M059J (cell line): ENCODE measurements at places on chromosomes 4 and X. TPM values are rescaled to one million over a fixed set of nuclear protein-coding genes. Genes with fewer than 3 reads are reported as not detected.

TRO gene
- 10.6 and 18.7 TPM in 2 replicates for total RNA-seq

OPN1MW3 gene
- total RNA-seq, result not detected in 2 replicates

CCDC160 gene
- total RNA-seq, result not detected in 2 replicates

PPARGC1A gene
- 3.6 and 5.4 TPM in 2 replicates for total RNA-seq

PLAC8 gene
- 122 and 240 TPM in 2 replicates for total RNA-seq

WDFY3 gene
- 12.2 and 20.9 TPM in 2 replicates for total RNA-seq

FAAH2 gene
- 0.17 and 0.69 TPM in 2 replicates for total RNA-seq

HERC5 gene
- 44.4 and 59.8 TPM in 2 replicates for total RNA-seq

GRCh38 chr4:110632506-110633357 is 9.9 kb upstream of the PITX2 start:
- DNase-seq, result no peak

- DNase-seq, result no peak
Measured at GRCh38 chr4:188432328-188432727, 293.1 kb downstream of the TRIML1 start.

DNA sequence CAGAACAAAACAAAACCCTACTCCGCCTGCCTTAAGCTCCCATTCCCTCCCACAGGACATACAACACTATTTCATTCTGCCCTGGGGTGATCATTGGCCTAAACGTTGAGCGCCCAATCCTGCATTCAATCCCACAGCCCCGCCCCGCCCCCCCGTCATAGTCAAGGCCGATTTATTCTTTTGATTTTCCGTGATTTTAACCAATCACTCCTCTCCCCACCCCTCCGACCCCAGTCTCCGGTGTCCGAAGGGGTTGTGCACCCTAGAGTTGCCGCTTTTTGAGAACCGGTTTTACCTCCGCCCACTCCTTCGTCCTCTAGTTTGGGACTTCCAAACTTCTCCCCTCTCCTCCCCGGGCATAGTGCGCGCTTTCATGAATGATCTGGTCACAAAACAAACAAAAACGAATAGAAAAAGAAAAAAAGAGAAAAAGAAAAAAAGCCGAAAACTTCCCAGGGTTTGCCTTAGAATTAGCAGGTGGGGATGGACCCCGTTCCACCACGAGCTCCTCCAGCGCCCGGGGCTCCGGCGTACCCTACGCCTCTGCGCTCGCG is 446 bp upstream of the UBE2A start:
- peak; percentile 71 for DNase-seq

DNA sequence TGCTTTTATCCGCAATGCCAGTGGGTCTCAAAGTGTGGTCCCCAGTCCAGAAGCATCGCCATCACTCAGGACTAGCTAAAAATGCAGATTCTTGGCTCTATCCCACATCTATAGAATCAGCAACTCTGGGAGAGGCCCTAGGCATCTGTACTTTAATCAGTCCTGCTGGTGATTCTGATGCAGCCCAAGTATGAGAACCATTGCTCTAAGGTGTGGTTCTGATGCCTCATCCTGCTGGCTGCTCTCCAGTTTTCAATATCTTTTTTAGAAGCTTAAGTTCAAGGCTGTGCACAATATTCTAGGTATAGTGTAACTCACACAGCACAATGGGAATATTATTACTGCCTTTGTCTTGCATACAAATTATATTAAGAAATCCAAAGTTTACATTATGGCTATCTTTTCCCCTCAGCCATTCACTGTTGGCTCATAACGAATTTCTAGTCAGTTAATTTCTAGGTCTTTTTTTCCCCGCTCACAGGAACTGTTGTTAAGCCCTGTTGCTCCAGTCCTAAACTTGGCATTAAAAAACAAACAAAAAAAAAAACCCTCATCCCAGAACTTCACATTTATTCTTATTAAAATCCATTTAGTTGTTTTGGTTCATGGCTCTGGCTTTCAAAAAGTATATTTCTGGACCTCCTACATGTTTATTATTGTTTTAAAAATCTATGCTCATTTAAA is 109.1 kb downstream of the PHEX start:
- DNase-seq, result peak; percentile 8

DNA sequence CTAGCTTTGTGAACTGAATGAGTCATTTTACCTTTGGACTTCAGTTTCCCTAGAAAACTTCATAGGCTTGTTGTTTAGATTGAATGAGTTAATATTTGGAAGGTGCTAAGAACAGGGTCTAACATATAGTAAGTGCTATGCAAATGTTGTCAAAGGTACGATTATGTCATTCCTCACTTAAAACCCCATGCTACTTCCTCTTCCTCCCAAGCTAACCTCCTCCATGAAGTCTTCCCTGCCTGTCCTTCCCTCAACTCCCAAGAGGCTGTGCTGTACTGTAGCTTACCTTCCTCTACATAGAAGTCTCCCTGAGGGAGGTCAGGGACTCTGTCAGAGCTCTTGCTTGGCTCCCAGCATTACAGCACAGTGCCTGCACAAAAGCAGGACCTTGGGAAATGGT is 103.4 kb upstream of the PJA1 start:
- no peak for DNase-seq

DNA sequence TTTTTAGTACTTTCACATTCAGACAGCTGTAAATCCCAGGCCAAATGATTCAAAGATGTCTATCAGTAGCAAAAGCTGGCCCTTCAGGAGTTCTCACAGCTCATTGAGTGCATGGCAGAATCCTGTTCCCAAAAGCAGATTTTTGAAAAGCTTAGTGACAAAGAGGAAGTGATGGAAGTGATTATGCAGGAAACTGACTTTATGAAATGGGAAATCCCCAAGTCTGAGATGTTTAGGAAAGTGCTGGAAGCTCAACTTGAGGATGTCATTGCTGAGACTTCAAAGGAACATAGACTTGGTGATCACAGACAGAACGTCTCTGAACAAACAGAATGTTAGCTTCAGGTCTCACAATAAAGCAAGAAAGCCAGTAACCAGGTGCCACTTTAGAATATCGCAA is 51.0 kb upstream of the CFAP47 start:
- DNase-seq, result no peak

- no peak for DNase-seq
Measured at GRCh38 chr4:139044291-139044690, 28.7 kb downstream of the NOCT start.

DNA sequence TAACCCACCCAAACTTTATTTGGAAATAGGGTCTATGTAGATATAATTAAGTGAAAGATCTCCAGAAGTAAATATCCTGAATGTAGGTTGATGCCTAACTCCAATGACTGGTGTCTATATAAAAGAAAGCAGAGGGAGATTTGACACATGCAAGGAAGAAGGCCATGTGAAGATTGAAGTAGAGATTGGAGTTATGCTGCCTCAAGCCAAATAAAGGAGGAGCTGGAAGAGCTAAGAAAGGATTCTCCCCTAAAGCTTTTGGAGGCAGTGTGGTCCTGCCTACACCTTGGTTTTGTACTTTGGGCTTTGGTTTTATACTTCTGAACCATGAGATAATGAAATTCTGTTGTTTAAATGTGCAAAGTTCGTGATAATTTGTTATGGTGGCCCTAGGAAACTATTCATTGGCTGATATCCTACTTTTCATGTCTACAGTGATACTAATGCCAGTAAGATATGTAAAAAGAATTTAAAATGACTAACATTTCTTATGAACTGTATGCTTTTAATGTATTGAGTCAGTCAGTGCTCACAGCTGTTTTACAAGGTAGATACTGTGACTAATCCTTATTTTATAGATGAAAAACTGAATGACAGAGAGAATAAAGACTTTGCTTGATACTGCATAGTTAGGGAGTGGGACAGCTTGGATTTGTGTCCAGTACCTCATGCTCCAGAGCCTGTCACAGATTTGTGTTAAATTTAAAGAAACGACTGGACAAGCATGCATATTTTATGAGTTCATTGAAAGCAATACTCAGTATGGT is 5.9 kb upstream of the RAB40AL start:
- peak; percentile 17 for DNase-seq

DNA sequence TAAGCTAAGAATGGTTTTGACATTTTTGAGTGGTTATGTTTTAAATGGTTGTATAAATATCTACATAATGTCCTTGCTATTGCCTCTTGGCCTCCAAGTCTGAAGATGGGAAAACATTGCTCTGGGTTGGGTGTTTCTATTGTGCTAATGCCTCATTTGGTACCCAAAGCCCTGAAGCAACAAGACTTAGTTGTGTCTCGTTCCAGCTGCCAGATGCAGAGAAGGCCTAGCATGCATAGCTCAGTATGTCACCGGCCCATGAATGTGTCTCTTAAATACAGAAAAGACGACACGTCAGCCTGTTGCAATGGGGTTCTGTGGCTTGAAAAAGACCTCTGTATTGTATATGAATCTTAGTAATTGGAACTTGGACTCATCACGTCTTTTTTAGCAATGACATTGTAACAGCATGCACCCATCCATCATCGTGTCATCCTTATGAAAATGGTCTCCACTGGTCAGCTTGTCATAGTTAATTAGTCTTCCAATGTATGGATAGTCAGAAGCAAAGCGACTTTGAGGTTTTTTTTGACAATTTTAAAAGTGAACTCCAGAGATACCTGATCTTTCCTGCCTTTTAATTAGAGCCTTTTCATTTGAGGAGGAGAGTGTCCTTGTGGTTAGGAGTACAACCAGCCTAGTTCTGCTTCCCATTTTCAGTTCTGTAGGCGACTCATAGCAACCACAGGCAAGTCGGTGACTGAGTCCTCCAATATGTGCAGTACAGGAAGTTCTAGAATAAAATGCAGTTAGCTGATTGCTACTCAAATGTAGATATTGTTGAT is 126.4 kb upstream of the GATB start:
- peak; percentile 58 for DNase-seq

- DNase-seq, result no peak
Measured at GRCh38 chr4:56272003-56272402, 115.3 kb downstream of the AASDH start.

DNA sequence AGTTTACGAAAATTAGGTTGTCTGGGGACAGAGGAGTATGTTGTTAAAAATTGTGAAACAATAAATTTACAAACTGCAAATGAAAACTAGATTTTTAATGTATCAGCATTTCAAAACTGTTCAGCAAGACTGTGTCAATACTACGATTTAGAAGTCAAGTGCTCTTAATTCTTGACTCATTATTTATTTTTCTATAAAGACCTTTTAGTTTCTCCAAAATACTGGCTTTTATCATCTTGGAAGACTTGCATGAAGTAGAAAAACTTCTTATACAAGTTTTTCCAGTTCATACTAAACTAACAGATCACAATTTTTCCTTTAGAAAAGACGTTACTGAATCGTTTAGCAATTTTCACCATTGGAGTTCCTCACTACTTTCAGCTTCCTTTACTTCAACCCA is 231.4 kb downstream of the PPP3CA start:
- no peak for DNase-seq

- DNase-seq, result peak; percentile 54
Measured at GRCh38 chrX:18855919-18856644, 127.8 kb downstream of the PHKA2 start.

DNA sequence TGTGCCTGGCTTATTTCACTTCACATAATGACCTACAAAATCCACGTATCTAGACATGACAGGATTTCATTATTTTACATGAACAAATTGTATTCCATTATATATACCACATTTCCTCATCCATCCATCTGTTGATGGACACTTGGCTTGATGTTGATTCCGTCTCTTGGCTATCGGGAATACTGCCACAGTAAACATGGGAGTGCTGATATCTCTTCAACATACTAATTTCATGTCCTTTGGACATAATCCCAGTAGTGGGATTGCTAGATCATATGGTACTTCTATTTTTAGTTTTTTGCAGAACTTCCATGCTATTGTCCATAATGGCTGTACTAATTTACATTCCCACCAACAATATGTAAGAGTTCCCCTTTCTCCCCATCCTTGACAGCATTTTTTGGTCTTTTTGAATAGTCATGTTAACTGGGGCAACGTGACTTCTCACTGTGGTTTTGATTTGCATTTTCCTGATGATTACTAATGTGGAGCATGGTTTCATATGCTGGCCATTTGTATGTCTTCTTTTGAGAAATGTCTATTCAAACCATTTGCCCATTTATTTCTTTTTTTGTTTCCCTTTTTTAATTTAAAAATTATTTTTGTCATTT is 68.9 kb downstream of the HTRA3 start:
- DNase-seq, result no peak

DNA sequence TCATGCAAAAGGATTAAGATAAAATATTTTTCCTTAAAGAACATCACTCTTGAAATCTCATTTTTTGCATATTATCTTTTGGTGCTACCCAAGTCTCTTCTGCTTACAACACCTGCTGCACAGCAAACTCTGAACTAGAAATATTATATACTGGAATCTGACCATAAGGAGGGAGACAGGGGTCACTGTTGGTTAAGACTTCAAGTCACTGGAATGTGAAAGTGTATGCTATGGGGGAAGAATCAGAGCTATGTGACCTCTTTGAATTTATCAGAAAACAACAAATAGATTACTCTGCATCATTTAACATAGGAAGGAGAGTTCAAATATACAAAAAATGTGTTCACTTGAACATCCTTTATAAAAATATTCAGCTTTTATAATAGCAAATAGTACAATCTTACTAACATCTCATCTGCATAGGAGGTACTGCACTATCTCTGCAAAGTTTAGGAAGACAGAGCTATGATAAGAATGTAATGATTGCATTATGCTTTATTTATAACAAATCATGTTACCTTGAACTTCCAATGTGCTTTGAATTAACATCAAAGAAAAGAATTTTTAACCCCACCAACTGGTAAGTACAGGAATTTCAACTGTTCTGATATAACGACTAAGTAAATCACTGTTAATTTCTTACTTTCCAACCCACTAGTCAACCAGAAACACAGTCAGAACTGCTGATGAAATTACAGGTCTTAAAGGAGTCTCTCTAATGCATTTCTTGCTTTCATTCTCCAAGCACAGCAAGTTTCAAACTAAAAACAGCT is 69.8 kb downstream of the ZNF827 start:
- no peak for DNase-seq
